ENCODE measurements at places on chromosomes 3 and 15. TPM values are rescaled to one million over a fixed set of nuclear protein-coding genes. Genes with fewer than 3 reads are reported as not detected.

- DNase-seq, result no peak
These were observed 73.1 kb upstream of the TSPAN3 start for GRCh38 chr15:77144026-77144425.

SRGAP3 gene
- polyA plus RNA-seq, result 17.0 TPM

STRA6 gene
- polyA plus RNA-seq, result 25.6 TPM

DNAH12 gene
- 1.1 TPM for polyA plus RNA-seq

DNA sequence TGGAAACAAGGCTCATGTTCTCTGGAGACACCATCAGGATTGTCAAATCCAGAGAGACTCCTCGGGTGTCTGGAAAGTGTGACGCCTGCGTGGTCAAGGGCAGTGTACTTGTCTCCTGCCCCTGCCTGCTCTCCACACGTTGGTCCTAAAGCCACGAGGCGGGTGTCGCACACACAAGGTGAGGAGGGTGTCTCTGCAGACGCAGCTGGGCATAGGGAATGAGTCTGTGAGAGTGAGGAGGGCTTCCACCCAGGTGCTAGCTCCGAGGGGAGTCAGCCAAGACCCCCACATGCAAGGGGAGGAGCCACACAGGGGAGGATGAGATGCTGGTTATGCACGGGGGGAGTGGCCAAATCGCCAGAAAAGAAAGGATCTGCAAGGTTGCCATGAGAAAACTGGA is 27.9 kb upstream of the OCA2 start:
- no peak for DNase-seq

DNA sequence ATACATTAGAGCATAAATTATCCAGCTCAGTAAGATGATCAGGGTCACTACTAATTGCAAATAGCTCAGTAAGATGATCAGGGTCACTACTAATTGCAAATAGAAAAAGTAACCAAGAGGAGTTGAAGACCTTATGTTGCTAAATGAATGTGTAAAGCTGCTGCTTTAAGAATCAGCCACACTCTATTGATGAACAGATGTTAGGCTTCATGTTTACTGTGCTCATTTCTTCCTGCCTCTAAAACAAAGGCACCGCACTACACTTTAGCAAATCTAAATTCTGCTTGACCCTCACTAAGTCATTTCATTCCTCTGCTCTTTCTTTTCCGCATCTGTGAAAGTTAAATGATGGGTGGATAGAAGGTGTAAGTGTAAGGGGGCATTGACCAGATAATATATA is 92.6 kb upstream of the PLSCR4 start:
- DNase-seq, result peak; percentile 36

FHIT gene
- 24.5 TPM for polyA plus RNA-seq

DNA sequence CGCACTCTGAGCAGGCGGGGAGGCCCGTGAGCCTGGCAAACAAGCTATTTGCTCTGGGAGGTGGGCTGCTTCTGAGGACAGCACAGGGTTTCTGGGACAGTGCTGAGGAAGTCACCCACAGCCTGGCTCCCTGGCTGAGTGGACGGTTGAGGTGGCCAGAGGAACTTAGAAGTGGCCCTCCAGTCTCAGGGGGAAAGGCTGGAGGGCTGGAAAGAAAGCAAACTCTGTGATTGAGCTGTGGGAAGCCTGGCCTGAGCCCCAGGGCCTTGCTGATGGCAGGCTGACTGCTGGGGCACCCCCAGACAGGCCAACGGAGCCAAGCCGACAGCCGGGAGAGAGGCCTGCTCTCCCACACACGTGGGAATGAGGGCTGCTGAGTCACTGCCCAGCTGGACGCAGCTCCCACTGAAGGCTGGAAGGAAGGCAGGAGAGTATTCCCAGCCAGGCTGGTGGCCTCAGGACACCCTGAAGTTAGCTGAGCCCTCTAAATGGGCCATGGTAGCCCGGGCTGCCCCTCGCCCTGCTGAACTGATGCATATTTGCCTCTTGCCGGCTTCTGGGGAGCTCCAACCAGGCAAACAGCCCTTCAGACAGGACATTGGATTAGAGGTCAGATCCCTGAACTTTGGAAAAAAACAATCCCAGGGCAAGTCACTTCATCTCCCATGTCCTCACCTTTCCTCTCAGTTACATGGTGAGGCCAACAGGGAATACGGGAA is 98.0 kb upstream of the TLE3 start:
- DNase-seq, result no peak

CYP8B1 gene
- 0.82 TPM for polyA plus RNA-seq

RHCG gene
- polyA plus RNA-seq, result 2.2 TPM

DNA sequence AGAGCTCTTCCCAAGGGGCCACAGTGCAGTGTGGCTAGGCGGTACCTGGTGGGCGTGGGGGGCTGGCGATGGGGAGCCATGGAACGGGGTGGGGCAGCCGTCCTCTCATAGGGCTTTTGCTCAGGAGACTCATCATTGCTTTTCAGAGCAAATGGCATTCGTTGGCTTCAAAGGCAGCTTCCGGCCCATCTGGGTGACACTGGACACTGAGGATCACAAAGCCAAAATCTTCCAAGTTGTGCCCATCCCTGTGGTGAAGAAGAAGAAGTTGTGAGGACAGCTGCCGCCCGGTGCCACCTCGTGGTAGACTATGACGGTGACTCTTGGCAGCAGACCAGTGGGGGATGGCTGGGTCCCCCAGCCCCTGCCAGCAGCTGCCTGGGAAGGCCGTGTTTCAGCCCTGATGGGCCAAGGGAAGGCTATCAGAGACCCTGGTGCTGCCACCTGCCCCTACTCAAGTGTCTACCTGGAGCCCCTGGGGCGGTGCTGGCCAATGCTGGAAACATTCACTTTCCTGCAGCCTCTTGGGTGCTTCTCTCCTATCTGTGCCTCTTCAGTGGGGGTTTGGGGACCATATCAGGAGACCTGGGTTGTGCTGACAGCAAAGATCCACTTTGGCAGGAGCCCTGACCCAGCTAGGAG is 40.8 kb downstream of the MESD start:
- DNase-seq, result no peak

FAM81A gene
- 23.9 TPM for polyA plus RNA-seq

DNA sequence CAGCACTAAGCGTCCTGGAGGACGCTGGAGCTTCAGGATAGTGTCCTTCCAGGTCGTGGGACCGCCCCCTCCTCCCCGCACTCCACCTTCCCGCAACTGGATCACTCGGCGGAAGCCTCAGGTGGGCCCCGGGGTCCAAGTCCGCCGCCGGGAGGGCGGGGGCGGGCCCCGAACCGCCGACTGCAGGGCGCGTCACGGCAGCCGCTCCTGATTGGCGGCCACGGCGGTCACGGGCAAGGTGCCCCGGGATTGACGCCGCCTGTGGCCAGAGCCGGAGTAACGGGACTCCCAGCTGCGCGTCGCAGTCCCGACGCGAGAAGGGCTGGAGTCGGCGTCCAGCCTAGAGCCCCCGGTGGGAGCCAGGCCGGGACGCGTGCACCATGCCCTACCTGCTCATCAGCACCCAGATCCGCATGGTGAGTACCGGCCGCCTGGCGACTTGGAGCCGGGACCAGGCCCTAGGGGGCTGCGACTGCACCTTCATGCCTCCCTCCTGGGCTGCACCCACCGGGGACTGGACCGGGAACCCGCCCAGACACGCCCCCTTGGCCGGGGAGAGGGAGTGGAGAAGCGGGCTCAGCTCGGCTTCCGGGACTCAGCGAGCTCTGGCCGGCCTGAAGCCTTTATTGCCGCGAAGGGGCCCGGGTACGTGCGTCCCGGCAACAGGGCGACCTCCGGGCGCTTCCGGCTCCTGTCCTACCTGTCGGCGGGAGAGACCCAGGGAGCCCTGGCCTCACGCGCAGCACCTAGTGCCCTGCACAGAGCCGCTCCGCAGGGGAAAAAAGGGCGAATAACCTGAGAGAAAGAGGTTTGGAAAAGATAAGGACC is at the start of gene GCHFR:
TSS of gene GCHFR (plus strand) at position 268 of the 828 bp plus-strand sequence. CDS start at position 381, 113 bp downstream.
- DNase-seq, result no peak

- DNase-seq, result no peak
These were observed 13.1 kb upstream of the ALDH1A2 start for GRCh38 chr15:58078591-58078990.

GRCh38 chr15:65426216-65426853 is 3.6 kb upstream of the IGDCC4 start:
- DNase-seq, result no peak

- DNase-seq, result peak; percentile 13
These were observed 1.1 kb downstream of the TFG start for GRCh38 chr3:100710261-100710968.

DNA sequence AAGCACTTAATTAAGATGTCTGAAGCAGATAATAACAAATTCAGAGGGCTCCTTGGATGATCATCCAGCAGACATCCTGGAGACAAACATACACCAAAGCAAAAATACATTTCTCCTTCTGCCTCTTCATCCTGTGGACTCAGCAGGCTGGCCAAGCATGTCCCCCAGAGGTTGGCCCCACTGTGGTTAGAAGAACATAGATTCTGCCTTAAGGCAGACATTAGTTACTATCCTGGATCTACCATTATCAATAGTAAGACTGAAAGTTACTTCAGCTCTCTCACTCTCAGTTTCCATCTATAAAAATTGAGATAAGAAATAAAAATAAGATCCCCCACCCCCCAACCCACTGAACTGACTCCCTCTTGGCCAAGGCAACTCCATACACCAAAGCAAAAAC is 28.6 kb upstream of the TGFBR2 start:
- DNase-seq, result no peak

SNURF gene
- polyA plus RNA-seq, result 57.2 TPM

All from right renal pelvis (tissue), 4 donors.